ENCODE measurements at places on chromosomes 1 and 21. TPM values are rescaled to one million over a fixed set of nuclear protein-coding genes. Genes with fewer than 3 reads are reported as not detected.

RRP1B gene
- 31.5 TPM for total RNA-seq

CPTP gene
- total RNA-seq: 26.3 TPM

PLA2G2A gene
- 65.1 TPM for total RNA-seq

LHX4 gene
- total RNA-seq: not detected

OR2L2 gene
- not detected for total RNA-seq

TRAF3IP3 gene
- total RNA-seq: 3.3 TPM

LCE1B gene
- not detected for total RNA-seq

RIPPLY3 gene
- not detected for total RNA-seq

ACTL8 gene
- not detected for total RNA-seq

All from thoracic aorta (tissue), 2 donors.